Upper lobe of left lung (tissue), 6 donors: ENCODE measurements at places on chromosomes 6 and 20. TPM values are rescaled to one million over a fixed set of nuclear protein-coding genes. Genes with fewer than 3 reads are reported as not detected.
A peak's percentile ranks its signal among the peaks of the same experiment; 100 is the strongest.

- DNase-seq, result peak; percentile 64
- H3K4me1 ChIP-seq, result no peaks in the 10 kb centered on the region
- H3K4me3 ChIP-seq, result no peak overlapping the region
Measured at GRCh38 chr6:167047554-167047953, 48.4 kb downstream of the CEP43 start.

DNA sequence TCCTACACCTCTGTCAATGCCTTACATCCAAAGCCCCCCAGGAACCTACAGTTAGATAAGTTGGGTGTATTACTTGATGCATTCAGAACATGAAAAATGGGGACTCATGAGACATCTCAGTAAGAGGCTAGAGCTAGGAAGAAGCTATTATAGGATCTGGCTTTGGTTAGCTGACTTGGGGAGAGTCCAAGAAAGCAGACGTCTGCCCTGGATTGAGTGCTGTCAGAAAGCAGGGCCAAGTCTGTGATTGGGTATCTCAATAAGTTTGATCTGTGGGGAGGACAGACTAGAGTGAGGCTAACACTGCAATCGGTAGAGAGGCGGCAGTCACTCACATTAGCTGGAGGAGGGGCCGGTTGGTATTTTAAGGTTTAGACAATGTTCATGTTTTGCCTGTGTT lies 79.4 kb upstream of the LRFN2 start:
- no peaks in the 10 kb centered on the region for H3K36me3 ChIP-seq
- H3K4me1 ChIP-seq, result no peaks in the 10 kb centered on the region
- no peaks in the 10 kb centered on the region for H3K27me3 ChIP-seq
- H3K4me3 ChIP-seq, result no peak overlapping the region
- DNase-seq, result no peak
- no peak overlapping the region for H3K27ac ChIP-seq

- H3K4me3 ChIP-seq, result no peak overlapping the region
- peaks cover 9% of the 10 kb centered on the region for H3K36me3 ChIP-seq
- no peak for DNase-seq
- H3K27me3 ChIP-seq, result no peaks in the 10 kb centered on the region
- H3K4me1 ChIP-seq, result peaks cover 37% of the 10 kb centered on the region
Measured at GRCh38 chr6:129645106-129645829, 64.7 kb downstream of the ARHGAP18 start.

Gene EEF1A2
- total RNA-seq, result 0.86 TPM

DNA sequence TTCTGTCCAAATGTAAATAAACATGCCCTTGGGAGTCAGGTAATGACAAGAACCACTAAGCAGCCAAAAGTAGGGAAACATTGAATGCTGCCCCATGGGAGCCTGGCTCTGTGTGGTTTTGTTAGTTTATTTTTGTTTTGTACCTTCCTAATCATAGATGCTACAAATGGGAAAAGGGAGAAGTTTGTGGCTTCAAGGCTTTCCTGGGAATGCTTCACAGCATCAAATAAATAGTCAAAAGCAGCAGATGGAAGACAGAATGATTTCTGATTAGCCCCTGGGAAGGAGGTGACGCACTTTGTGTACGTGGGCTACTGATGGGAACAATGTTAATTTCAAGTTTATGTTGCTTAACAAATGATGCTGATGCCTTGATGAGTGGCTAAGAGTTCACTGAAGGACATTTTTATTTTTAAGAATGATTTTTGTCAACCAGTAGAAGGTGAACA lies 532.7 kb downstream of the BCKDHB start:
- H3K4me1 ChIP-seq, result peaks cover 3% of the 10 kb centered on the region
- no peaks in the 10 kb centered on the region for H3K27me3 ChIP-seq
- H3K4me3 ChIP-seq, result no peak overlapping the region
- no peak overlapping the region for H3K27ac ChIP-seq
- DNase-seq, result no peak
- H3K36me3 ChIP-seq, result no peaks in the 10 kb centered on the region

GRCh38 chr6:9140172-9140571 lies 704.8 kb upstream of the SLC35B3 start:
- H3K27me3 ChIP-seq, result no peaks in the 10 kb centered on the region
- no peaks in the 10 kb centered on the region for H3K4me1 ChIP-seq
- peak; percentile 40 for DNase-seq
- no peak overlapping the region for H3K4me3 ChIP-seq
- no peak overlapping the region for H3K27ac ChIP-seq

DNA sequence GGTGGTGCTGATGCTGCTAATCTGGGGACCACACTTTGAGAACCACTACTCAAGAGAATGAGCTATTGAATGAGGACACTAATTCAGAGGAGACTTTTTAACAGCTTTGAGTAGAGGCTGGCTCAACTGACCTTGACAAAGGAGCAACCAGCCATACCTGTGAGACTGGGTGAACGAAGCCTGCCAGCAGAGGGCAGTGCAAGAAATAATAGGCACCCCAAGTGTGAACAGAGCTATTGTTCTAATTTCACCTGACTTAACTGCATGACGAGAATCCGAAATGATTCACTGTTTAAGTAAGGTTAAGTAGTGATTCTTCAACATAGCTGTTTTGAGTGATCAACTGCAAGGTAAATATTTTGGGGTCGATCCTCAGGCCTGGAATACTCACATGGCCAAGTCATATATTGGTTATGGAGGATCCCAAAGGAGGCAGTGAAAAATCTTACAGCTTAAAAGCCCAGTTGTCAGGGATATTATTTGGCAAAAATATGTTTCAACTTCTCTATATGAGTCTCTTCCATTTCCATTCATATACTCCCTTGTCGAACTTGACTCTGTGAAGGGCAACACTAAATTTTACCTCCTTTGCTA lies 550.5 kb upstream of the MARCKS start:
- H3K4me1 ChIP-seq, result no peaks in the 10 kb centered on the region
- DNase-seq, result peak; percentile 72
- H3K4me3 ChIP-seq, result no peak overlapping the region
- H3K36me3 ChIP-seq, result no peaks in the 10 kb centered on the region
- H3K27me3 ChIP-seq, result no peaks in the 10 kb centered on the region

GRCh38 chr20:63295846-63296245 lies 2.9 kb downstream of the COL20A1 start:
- H3K27ac ChIP-seq, result no peak overlapping the region
- H3K4me1 ChIP-seq, result peaks cover 6% of the 10 kb centered on the region
- no peak overlapping the region for H3K4me3 ChIP-seq
- peak; percentile 76 for DNase-seq

- no peaks in the 10 kb centered on the region for H3K4me1 ChIP-seq
- no peak overlapping the region for H3K4me3 ChIP-seq
- H3K27me3 ChIP-seq, result no peaks in the 10 kb centered on the region
Measured at GRCh38 chr6:487956-488355, 96.4 kb downstream of the IRF4 start.

DNA sequence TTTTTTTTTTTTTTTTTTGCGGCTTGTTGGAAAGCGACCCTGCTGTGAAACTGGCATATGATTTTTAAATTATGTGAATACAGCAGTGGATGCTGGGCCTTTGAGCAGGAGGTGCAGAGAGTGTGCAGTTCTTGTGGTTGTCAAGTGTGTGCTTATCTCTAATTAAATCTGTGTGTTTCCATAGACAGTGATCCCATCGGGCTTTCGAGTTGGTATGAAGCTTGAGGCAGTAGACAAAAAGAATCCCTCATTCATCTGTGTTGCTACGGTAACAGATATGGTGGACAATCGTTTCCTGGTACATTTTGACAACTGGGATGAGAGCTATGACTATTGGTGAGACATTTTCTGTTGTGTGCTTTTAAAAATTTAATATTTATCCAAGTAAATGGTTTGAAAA lies 52.4 kb downstream of the L3MBTL3 start:
- peaks cover 7% of the 10 kb centered on the region for H3K36me3 ChIP-seq
- no peaks in the 10 kb centered on the region for H3K4me1 ChIP-seq
- no peak overlapping the region for H3K27ac ChIP-seq

DNA sequence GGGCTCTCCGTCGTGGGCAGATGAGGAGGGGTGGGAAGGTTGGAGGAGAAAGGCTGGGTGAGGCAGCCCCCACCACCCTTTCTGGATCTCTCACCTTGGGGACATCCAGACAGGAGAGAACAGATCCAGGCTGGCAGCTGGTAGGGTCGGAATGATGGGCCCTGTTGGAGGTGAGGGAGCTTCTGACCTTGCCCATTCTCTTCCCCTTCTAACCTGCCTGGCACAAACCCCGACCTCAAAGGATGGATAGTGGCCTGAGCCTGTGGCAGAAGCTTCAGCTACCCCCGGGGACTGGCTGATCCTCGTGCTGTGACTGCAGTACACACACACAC lies 6.0 kb upstream of the NPBWR2 start:
- H3K4me1 ChIP-seq, result no peaks in the 10 kb centered on the region
- no peaks in the 10 kb centered on the region for H3K27me3 ChIP-seq
- no peak overlapping the region for H3K27ac ChIP-seq
- no peak overlapping the region for H3K4me3 ChIP-seq
- peak; percentile 10 for DNase-seq

Gene PCSK2
- 19.2 TPM for total RNA-seq

DNA sequence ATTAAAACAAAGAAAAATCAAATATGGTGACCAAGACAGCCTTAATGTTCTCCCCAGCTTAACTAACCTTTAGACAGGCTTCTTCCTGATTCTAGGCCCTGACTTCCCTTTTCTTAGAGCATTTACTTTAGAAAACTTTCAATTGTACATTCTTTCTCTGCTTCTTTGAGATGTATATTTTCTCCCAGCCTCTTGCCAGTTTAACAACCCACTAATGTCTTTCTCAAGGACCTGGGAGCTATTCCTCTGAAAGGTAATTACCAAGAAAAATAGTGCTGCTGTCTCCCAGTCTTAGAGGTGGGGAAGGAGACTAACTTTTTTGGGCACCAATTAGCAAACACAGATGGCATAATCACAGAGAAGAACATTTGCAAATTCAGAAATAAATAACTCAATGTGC lies 62.8 kb upstream of the KCNQ5 start:
- H3K4me3 ChIP-seq, result no peak overlapping the region
- H3K27me3 ChIP-seq, result no peaks in the 10 kb centered on the region
- no peaks in the 10 kb centered on the region for H3K4me1 ChIP-seq
- H3K27ac ChIP-seq, result no peak overlapping the region
- no peak for DNase-seq

- H3K4me3 ChIP-seq, result no peak overlapping the region
- no peak for DNase-seq
- H3K36me3 ChIP-seq, result no peaks in the 10 kb centered on the region
- H3K27ac ChIP-seq, result no peak overlapping the region
- H3K27me3 ChIP-seq, result no peaks in the 10 kb centered on the region
Measured at GRCh38 chr20:40241596-40242343, 447.3 kb downstream of the MAFB start.

DNA sequence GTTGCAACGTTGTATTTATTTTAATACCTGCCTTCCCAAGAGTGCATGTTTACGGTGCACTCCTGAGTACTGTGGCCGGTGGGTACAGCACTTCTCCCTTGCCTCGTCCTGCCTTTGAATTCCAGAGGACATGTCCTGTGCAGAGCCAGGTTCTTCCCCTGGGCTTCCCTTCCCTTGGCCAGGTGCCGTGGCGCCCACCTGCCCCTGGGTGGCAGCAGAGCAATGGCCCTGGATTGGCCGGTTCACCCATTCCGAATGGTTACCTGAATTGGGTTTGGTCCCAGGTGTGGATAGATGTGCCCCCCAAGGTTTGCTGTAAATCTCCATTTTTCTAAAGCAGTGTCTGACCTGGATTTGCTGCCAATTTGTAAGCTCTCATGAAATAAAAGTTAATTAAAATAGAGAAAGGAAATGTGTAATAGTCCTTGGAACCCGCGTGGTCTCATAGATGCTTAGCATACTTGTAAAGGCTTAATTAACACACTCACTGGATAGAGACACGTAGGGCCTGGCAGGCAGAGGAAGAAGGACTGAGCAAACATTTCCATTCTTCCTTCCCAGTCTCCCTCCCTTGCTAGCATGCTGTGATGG lies 40.6 kb downstream of the DTD1 start:
- DNase-seq, result no peak
- no peaks in the 10 kb centered on the region for H3K27me3 ChIP-seq
- no peaks in the 10 kb centered on the region for H3K4me1 ChIP-seq
- no peak overlapping the region for H3K4me3 ChIP-seq

GRCh38 chr6:168225471-168225911 lies 94.1 kb downstream of the DACT2 start:
- no peaks in the 10 kb centered on the region for H3K27me3 ChIP-seq
- no peak for DNase-seq
- no peak overlapping the region for H3K4me3 ChIP-seq
- H3K27ac ChIP-seq, result no peak overlapping the region
- H3K36me3 ChIP-seq, result no peaks in the 10 kb centered on the region
- no peaks in the 10 kb centered on the region for H3K4me1 ChIP-seq

- peaks cover 63% of the 10 kb centered on the region for H3K36me3 ChIP-seq
- H3K4me3 ChIP-seq, result no peak overlapping the region
- H3K4me1 ChIP-seq, result peaks cover 46% of the 10 kb centered on the region
- no peaks in the 10 kb centered on the region for H3K27me3 ChIP-seq
- H3K27ac ChIP-seq, result peak overlapping the region; percentile 57
Measured at GRCh38 chr20:41079066-41079465, 50.4 kb downstream of the TOP1 start.

DNA sequence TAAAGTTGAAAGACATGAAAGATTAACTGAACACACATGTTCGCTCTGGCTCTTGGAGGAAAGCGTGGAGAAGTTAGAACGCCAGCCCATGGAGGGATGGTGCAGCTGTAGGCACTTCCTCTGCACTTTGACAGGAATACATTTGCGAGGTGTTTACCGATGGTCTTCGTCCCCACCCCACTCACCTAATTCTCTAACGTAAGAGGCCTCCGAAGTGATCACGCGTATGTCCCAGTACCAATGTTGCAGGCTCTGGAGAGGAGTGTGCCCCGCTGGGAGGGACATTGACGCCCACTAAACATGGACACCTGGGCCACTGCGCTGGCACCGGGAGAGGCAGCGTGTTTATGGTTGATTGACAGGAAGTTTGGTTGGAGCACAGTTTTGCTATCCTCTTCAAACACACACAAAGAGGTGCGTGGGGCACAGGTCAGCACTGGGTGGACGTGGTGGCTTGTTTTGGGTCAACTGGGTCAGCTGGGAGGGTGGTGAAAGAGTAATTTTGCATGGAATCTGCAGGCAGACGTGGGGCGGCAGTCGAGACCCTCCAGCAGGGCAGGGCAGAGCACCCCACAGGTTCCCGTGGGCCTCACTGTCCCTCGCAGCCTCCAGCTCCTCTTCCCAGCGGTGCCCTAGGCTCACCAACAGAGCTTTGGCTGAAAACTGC lies 110.1 kb downstream of the DLL1 start:
- no peak for DNase-seq
- no peak overlapping the region for H3K27ac ChIP-seq
- H3K36me3 ChIP-seq, result no peaks in the 10 kb centered on the region
- no peak overlapping the region for H3K4me3 ChIP-seq
- H3K27me3 ChIP-seq, result no peaks in the 10 kb centered on the region

DNA sequence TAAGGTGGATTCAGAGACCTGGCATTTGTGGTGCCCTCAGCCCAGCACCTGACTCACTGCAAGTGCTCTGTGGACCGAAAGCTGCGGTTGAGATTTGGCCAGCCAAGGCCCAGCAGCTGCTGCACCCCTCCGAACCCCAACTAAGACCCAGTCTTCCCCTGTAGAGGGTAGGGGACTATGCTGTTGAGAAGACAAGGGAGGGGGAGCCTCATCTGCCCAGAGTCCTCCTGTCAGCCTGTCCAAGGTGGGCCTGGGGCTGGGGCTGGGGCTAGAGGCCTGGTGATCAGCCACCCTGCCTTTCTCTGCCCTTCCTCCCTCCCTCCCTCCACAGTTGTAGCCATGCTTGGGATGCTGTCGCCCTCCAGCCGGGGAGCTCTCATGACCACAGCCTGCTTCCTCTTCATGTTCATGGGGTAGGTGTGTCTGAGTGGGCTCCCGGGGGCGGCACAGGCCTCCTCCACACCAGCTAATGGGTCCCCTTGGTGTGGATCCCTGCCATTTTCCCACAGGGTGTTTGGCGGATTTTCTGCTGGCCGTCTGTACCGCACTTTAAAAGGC lies 40.9 kb downstream of the TM9SF4 start:
- H3K36me3 ChIP-seq, result peaks cover 50% of the 10 kb centered on the region
- DNase-seq, result peak; percentile 63
- H3K4me3 ChIP-seq, result no peak overlapping the region
- no peaks in the 10 kb centered on the region for H3K27me3 ChIP-seq
- peaks cover 12% of the 10 kb centered on the region for H3K4me1 ChIP-seq
- H3K27ac ChIP-seq, result no peak overlapping the region
